ENCODE measurements at places on chromosomes 2 and 18.

DNA sequence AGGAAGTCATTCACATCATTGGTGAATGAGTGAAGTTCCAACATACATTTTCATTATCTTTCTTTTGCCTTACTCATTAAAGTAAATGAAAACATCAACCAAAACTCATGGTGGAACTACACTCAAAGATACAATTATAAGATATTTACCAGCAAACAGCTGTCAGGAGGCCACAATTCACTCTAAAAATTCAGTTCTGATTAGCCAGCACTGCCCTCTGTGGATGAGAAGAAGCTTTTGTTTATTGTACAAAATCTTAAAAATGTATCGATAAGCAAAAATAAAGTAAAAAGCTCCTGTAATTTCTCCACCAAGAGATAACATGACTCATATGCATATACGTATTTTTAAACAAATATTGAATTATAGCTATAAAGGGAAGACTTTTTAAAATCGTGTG is 73.5 kb upstream of the RAPGEF4 start:
- no peak for DNase-seq

- DNase-seq: no peak
Observed at GRCh38 chr2:69975136-69975852, 13.9 kb upstream of the ASPRV1 start.

DNA sequence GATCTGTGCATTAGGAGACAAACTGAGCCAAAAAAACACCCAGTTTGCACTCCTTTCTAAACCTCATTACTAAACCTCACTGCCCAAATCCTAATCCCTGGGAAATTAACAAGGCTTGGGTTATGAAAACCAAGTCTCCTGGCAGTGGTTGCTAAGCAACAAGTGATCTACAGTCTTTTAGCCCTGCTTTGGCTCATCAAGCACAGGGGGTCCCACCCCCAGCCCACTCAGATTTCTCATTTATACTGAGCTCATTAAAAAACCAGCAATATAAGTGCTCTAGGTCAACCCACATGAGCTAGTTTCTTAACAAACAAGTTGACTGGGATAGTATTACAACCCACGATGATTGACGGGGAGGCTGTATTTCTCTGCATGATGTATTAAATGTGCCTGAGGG is 18.4 kb downstream of the DNER start:
- no peak for DNase-seq

GRCh38 chr2:36785179-36785795 is 88.8 kb downstream of the VIT start:
- DNase-seq: peak; percentile 67

- DNase-seq: peak; percentile 15
Observed at GRCh38 chr18:13513021-13513420, 213.3 kb downstream of the FAM210A start.

GRCh38 chr2:14910654-14911053 is 278.1 kb downstream of the LRATD1 start:
- DNase-seq: no peak

DNA sequence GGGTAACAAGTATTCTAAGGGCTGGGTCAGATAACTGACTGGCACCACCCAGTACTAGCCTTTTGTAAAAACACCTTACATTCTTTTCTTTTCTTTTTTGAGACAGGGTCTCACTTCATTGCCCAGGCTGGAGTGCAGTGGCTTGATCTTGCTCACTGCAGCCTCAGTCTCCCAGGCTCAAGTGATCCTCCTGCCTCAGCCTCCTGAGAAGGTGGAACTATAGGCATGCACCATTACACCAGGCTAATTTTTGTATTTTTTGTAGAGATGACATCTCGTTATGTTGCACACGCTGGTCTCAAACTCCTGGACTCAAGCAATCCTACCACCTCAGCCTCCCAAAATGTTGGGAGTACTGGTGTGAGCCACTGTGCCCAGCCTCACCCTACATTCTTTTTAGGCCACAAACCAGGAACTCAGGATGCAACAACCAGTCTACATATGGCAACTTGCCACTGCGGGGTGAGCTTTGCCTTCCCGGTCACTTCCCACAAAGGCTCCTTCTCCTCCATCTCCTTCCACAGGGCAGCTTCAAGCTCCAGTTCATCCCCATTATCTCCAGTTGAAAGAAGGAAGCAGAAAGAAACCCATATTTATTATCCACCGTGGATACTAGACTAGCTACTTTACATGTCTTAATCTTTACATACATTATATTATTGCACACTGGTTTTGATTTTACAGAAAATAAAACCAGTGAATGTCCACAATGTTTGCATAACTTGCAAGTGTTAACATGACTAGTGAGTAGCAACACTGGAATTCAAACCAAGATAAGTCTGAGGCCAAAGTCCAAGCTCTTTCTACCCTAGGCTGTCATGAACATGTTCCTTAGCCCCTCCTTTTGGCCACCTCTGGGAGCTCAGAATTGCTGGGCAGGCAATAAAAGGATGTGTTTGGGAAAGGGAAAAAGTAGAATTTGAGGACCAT is 23.7 kb upstream of the AP1S3 start:
- no peak for DNase-seq

DNA sequence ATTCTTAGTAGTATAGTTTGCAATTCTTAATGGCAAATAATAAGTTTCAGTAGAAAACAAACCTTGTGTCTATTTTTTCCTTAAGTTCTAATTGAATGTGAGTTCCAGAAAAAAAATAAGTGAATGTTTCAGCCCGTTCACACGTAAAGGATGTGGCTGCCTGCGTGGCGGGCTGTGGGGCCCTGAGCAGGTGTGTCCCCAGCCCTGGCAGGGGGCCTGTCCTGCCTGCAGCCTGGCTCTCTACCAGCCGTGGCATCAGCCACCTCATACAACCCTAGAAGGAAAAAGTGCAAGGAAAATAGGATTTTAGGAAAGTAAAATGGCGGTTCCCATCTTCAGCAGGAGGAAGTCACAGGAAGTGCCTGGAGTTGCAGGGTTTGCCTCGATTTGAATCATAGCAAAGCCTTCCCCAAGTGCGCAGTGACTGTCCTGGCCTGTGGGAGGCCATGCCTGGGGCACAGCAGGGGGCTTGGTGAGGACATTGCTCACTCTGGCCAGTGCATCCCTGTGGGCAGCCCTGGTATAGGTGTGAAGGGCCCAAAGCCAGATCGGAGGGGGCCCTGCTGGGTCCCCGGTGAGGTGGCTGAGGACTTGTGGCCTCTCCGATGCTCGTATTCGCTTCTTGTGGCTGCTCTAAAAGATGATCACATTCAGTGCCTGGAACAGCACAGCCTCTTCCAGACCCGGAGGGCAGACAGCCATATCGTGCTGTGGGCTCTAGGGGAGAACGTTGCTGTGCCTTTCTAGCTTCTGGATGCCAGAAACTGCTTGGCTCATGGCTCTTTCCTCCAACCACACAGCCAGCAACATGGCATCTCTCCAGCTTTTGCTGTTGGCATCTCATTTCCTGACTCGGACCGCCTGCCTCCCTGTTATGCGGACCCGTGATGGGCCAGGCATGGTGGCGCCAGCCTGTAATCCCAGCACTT is 12.6 kb downstream of the DTYMK start:
- no peak for DNase-seq

Measured in CD4-positive, alpha-beta T cell treated with Interleukin-17A for 4 hours (primary cell).